ENCODE measurements at places on chromosomes 12 and 14. TPM values are rescaled to one million over a fixed set of nuclear protein-coding genes. Genes with fewer than 3 reads are reported as not detected.

DNA sequence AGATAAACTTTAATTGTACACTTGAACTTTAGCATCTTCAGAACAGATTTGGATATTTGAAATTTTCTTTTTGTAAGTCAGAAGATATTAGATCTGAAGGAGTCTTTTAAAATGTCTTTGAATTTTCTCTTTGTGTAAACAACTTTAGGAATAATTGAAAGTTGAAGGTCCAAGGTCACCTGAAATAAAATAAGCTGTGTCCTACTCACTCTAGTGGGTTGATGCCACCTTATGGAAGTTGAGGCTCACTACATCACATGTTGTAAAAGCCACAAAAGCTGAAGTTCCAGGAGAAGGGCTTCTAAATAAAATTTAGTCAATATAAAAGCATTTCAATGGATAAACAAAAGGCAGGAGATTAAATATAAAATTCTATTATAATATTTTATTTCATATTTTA lies 122.0 kb upstream of the ATXN7L3B start:
- DNase-seq, result no peak

GRCh38 chr14:68871392-68871791 lies 78.5 kb upstream of the ZFP36L1 start:
- DNase-seq, result no peak

GRCh38 chr14:59360923-59361794 lies 104.0 kb downstream of the GPR135 start:
- no peak for DNase-seq

DNA sequence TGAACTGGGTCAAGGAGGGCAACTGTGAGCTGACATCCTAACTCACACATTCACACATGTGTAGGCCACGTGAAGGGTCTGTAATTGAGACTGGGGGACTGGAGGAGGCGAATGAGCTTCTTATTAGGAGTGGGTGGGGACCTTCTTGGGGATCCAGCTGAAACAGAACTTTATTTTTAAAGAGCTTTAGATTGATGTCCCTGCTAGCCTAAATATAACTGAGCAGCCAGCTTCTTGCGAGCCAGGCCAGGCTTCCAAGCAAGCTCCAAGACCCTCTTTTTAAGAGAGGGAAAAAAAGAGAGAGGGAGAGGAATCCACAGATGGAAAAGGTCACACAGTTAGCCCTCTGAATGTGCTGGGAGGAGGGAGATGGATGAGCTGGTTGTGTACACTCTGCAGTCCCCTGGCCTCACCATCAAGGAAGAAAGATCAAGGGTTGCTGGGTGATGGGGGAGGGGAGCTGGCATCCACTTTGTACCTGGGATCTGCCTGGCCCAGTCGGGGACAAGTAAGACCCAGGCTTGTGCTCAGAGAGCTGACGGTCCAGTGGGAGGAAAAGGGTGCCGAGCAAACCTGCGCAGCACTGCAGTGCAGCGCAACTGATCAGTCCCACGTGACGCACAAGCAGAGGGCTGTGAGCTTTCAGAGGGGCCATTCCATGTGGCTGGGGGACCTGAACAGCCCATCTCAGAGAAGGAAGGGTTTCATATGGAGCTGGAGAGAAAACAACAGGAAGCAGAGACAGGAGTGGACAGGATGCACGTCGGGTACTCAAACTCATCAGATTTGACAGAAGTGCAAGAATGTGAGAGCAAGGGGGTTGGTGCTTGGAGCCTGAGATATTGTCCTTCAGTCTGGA lies 154.5 kb downstream of the ZFP36L1 start:
- DNase-seq, result no peak

GRCh38 chr12:87795555-87795954 lies 233.6 kb downstream of the C12orf50 start:
- no peak for DNase-seq

GRCh38 chr12:63521706-63522105 lies 146.6 kb downstream of the DPY19L2 start:
- no peak for DNase-seq

- peak; percentile 96 for DNase-seq
Observed at GRCh38 chr14:50560931-50561285, 963 bp downstream of the ATL1 start.

DNA sequence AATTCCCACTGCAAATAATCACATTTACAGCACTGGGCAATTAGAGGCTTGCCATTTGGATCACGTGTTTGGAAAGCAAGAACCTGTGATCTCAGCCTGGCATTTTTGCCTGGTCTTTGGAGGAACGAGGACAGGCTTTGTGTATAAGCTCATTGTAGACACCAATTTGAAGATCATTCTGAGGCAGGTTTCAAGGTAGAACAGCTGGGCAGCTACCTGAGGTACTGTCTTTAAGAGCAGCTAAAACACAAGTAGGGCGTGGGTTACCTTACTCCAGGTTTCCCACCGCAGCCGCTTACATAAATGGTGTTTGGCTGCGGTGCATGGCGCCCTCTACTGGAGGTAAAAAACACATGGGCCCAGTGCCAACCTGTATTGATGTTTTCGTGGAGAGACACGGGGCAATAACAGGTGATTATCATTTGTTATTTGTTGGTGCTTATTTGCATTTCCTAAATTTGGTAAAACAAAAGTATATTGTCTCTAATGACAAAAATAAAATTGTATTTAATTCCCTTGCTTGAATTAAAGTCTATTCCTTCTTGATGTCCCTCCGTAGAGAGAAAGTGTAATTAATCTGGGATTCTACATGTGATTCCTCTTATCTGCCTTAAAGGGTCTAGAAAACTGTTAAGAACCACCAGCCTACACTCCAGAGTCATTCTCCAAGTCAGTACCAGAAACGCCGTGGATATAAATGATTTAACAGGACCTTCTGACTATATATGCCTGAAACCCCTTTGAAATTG lies 69.7 kb downstream of the SVOP start:
- DNase-seq, result peak; percentile 84

GRCh38 chr12:72300728-72301127 lies 28.6 kb downstream of the TRHDE start:
- DNase-seq, result no peak

GRCh38 chr14:23486036-23486435 lies 16.5 kb downstream of the NGDN start:
- DNase-seq, result no peak

GRCh38 chr12:49228653-49229052 lies 36.2 kb upstream of the TUBA1C start:
- no peak for DNase-seq

GRCh38 chr14:68140806-68141205 lies 321.2 kb downstream of the RAD51B start:
- no peak for DNase-seq

DNA sequence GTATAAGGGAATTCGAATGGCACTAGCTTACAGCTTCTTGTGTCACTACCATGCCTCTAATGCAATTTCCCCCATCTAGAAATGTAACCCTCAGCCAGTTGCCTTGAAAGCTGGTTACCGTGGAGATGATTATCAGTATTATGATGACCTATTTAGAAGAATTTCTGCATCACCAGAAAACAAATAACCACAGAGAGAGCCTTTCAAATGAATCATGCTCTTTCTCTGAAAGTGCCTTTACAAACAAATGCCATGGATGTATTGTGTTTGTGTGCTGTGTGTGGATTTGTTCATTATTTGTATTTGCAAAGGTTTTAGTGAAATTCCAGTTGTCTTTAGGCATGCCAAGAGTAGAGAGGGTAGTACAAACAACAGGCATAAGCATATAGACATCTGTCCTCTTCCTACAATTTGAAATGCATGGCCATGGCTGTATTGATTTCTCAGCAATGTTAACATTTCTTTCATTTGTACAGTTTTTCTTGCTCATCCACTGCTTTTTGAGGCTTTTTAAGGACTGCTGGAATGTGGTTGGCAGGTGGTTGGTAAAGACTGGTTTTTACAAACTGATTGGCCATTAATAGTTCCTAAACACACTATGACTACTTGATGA lies 266.5 kb downstream of the PAWR start:
- no peak for DNase-seq

DLK1 gene
- total RNA-seq, result not detected

PTPRB gene
- 53.2 TPM for total RNA-seq

SYNE3 gene
- 61.5 TPM for total RNA-seq

SAMD15 gene
- 0.71 TPM for total RNA-seq

GLT8D2 gene
- total RNA-seq, result 28.2 TPM

ZNF891 gene
- 4.9 TPM for total RNA-seq

PTGR2 gene
- 8.7 TPM for total RNA-seq

TCL1B gene
- not detected for total RNA-seq

EPYC gene
- not detected for total RNA-seq
